Lower leg skin (tissue), 4 donors: ENCODE measurements at places on chromosomes 4 and X. TPM values are rescaled to one million over a fixed set of nuclear protein-coding genes. Genes with fewer than 3 reads are reported as not detected.
A peak's percentile ranks its signal among the peaks of the same experiment; 100 is the strongest.

N4BP2 gene
- 11.0 TPM for total RNA-seq

SUPT20HL1 gene
- not detected for total RNA-seq

SPOCK3 gene
- total RNA-seq: not detected

PHOX2B gene
- not detected for total RNA-seq

MAGEA1 gene
- not detected for total RNA-seq

OTC gene
- not detected for total RNA-seq

PASD1 gene
- total RNA-seq: not detected

PLXNB3 gene
- total RNA-seq: 21.9 TPM

RAB39B gene
- total RNA-seq: 0.08 TPM

CT45A1 gene
- not detected for total RNA-seq

GPM6B gene
- total RNA-seq: 9.0 TPM

SH2D1A gene
- total RNA-seq: not detected

TCEAL6 gene
- total RNA-seq: not detected

ZCCHC12 gene
- not detected for total RNA-seq

TIMM8A gene
- 8.4 TPM for total RNA-seq

DNA sequence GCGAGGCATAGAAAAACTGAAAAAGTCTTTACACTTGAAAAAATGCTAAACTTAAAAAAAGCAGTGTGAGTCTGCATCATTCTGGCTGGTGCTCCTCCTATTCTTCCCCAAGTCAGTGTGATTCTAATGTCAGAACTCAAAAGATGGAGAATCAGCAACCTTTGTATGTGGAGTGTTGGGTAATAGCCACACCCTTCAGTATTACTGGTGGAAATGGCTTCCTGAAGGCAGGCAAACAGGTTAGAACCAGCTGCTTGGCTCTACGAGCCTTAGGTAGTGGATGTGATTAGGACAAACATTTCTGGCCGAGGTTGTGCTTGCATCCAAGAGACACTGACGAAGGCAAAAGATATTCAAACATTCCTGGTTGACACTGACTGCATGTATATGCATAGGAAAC, 353.4 kb upstream of the TACR3 start:
- no peak for DNase-seq

DNA sequence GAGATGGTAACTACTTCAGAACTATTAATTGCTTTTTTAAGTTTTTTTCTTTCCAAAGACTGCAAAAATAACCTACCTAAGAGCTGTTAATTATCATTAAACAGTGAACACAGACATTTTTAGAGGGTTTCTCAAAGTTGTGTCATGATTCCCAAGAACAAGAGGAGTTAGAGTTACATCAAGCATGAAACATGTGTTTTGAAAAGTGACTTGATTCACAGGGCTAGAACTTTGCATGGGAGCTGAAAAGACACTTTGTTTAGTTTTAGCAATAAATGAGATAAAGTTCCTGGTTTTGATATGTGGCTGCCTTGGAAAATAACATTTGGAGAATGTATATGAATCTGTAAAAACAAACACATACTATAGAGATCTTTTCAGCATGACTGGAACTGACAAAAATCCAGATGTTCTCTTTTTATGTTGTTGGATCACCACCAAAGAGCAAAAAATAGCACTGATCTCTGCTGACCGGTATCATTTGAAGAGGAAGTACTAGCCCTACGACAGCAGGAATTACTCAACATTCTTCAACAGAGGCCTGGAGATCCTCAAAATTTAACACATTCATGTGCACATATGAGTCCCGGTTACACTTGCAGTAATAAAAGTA, 173.0 kb upstream of the PCDH18 start:
- DNase-seq: peak; percentile 21

- no peak for DNase-seq
Observed at GRCh38 chrX:16213961-16214360, 46.7 kb downstream of the MAGEB17 start.

GRCh38 chr4:46956451-46956850, 36.9 kb downstream of the GABRA4 start:
- no peak for DNase-seq

- no peak for DNase-seq
Observed at GRCh38 chr4:101862595-101862994, 72.1 kb downstream of the BANK1 start.

DNA sequence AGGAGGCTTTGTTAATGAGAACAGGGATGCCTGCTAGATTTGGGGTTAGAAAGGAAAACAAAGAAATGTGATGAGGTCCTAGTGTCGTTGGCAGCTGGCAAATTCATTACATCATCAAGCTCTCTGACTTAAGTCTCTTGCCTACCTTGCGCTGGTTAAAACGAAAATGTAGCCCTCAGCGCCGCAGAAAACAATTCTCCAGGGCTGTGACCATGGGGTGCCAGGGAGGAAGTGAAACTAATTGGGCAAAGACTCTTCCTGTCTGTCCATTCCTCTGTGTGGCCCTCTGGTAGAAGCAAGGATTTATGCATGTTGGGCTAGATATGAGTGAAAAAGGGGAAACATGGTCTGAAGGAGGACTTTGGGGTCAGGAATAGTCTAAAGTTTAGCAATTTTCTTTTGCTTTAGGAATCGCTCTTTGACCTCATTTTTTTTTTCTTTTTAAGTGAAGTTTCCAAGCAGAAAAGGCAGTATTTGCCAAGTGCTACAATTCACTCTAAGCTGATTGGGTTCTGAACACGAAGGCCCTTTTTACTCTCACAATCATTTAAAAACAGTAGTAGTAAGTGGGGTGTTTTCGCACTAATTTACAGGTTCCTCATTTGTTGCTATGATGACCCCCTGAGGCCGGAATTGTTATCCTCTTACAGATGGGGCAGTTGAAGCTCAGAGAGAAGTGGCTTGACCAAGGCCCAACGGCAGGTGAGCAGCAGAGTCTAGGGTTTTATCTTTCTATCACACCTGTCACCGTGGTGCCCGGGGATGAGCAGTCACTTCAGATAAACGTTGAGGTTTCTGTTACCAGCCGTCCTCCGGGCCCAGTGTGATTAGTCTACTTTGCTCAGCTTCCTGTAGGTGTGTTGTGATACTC, 27.3 kb upstream of the CHRNA9 start:
- DNase-seq: peak; percentile 27

- no peak for DNase-seq
Observed at GRCh38 chrX:147343467-147343866, 528.9 kb upstream of the CXorf51A start.

DNA sequence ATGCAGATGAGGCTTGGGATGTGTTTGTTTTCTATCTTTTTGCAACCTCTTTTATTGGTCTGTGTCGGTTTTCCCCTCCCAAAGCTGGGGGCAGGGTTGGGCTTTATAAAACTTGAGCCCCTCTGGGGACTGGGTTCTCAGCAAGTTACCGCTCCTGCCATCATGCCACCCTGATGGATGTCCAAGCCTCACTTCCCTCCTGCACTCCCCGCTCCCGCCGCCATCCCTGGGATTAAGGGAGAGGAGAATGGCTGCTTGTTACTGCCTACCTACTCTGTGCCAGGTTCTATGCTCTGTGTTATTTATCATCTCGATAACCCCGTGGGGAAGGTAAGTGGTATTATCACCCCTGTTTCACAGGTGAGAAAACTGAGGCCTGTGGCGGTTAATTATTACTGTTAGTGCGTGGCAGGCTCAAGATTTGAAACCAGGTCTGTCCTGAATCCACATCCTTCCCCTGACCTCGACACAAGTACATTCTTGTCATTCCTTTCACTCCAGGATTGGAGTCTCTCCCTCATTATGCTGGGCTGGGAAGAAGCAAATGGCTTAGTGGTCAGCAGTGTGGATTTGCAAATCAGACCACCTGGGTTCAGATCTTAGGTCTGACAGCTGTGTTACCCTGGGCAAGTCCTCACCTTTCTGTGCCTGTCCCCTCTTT, 4.5 kb downstream of the UBA1 start:
- no peak for DNase-seq

DNA sequence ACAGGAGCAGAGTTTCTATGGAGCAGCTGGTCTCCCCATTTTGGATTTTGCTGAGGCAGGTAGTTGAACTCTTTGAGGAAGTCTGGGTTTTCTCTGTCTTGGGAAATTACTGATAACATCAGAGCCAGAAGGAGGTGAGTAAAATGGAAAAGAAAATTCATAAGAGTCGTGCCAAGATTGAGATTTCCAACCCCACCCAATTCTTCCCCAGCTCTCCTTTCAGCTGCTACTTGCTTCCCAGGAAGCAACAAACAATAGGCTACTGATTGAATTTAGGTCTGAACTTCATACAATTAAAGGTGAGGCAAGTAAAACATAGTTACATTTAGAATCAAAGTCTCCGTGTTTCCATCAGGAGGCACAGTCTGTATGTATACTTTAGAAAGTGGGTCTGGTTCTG, 54.6 kb upstream of the EOLA2 start:
- no peak for DNase-seq

GRCh38 chrX:9682456-9682855, 83.2 kb downstream of the GPR143 start:
- DNase-seq: no peak

DNA sequence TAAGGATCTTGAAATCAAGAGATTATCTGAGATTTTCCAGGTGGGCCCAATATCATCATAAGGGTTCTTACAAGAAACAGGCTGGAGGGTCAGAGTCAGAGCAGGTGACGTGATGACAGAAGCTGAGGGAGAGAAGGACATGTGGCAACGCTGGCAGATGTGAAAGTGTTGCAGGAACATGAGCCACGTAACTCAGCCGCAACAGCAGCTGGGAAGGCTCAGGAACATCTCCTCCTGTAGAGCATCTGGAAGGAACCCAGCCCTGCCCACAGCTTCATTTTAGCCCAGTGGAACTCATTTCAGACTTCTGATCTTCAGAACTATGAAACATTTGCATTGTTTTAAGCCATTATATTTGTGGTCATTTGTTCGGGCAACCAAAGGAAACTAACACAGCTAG, 156.3 kb upstream of the VEGFC start:
- DNase-seq: no peak

DNA sequence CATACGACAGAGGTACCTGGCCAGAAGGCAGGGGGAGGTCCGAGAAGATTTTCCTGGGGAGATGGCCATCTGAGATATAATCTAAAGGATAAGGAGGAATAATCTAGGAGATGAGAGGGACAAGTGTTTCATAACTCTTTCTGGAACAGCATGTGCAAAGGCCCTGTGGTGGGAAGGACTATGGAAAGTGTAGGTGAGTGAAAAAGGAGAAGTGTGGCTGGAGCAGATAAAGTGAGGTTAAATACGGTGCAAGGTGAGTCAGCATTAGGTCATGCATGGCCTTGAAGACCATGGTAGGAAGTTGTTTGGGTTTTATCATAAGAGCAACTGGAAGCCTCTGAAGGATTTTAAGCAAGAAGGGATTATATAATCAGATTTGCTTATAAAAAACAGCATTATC, 34.6 kb upstream of the MTM1 start:
- no peak for DNase-seq

DNA sequence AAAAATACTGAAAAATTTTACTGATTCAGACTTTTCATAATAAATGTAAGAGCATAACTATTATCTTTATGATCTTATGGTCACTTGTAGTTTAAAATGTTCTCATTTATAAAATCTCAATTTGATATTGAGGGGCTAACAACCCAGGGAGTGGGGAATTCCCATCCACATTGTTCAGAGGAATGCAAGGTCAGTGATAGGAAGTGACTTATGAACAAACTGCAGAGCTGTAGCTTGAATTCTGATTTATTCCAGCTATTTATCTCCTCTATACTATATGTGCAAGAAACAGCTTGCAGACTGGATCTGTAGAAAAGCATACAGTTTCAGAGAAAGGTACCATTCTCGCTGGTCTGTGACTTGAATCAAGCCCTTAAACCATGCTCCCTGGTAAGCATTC, 61.6 kb downstream of the SEC24D start:
- DNase-seq: no peak

DNA sequence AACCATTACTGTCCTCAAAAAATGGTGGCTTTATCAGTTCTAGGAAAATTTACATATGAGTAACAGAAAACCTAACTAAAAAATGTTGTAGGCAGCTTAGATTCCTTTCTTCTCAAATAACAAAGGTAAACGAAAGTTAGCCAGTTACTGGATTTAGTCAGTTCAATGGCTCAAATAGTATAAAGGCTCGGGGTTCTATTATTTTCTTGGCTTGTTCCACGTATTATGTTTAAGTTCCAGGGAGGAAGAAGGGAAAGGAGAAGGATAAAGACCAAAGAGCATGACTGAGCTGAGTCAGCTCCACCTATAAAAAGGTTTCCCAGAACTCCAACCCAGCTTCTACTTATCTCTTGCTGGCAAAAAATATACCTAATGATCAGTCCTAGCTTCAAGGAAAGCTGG, 41.0 kb upstream of the MAB21L2 start:
- DNase-seq: no peak

GRCh38 chrX:130120321-130120731, 10.0 kb upstream of the ELF4 start:
- DNase-seq: no peak

GRCh38 chr4:96974295-96974694, 1134.4 kb downstream of the PDHA2 start:
- DNase-seq: no peak

GRCh38 chr4:120034913-120035312, 31.7 kb downstream of the MAD2L1 start:
- no peak for DNase-seq

DNA sequence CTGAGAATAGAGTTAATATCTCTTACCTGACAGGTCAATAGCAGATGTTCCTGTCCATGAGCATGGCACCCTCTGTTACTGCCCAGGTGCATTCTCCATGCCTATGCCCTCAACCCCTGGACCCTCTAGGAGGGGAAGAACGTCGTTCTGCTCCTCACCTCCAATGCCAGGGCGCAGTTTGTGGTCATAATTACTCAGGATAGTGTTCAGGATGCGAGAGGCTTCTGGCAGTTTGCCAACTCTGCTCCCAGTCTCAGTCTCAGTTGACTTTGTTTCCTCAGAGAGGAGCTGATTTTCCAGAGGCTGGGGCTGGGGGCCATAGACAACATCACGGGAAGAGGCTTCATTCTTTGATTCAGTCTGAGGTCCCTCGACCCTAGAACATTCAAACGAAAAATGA, 4.4 kb downstream of the GABRE start:
- no peak for DNase-seq

GRCh38 chr4:106256190-106256589, 59.8 kb downstream of the TBCK start:
- no peak for DNase-seq

DNA sequence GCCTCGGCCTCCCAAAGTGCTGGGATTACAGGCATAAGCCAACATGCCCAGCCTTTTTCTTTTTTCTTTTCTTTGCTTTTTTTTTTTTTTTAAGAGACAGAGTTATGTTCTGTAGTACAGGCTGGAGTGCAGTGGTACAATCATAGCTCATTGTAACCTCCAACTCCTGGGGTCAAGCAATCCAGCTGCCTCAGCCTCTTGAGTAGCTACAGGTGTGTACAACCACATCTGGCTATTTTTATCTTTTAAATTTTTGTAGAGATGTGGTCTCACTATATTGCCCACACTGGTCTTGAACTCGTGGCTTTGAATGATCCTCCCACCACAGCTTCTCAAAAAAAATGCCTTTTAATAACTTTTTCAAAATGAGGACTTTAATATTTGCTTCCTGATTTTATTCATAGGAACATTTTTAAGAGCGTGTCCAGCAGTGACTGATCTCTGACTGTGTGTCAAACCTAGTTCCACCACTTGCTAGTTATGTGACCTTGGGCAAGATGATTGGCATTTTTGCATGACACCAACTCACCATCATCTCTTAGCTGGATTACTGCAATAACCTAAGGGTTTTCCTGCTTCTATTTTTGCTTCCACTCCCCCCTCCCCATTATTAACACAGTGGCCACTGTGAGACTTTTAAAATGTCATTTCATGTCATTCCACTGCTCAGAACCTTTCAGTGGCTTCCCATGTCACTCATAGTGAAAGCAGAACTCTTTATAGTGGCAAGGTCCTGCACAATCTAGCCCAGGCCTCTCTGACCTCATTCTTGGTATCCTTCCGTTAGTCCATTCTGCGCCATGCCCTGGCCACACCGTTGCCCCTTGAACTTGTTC, 4.5 kb upstream of the TNIP3 start:
- DNase-seq: no peak
